HT1080 (cell line): ENCODE measurements at places on chromosomes 12 and 14.
A peak's percentile ranks its signal among the peaks of the same experiment; 100 is the strongest.

DNA sequence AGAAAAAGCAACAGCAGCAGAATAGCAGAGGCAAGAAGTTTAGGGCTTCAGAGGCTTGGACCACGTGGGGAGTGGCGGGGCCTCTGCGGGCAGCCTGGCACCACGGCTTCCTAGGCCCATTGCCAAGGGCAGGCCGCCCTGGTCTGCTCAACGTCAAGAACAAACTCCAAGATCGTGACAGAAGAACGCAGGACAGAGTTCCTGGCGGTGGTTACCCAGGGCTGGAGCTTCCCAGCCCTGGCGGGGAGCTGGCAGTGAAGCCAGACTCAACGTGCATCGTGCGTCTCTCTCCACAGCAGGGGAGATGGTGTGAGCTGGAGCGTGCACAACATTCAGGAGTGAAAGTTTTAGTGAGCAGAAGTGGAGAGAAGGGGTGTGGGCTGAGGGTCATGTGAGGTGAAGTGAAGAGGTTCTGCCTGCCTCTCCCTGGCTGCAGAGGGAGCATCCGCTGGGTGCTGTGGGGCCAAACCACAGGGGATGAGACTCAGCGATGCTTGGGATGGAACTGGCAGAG is 13.9 kb upstream of the CACNA2D4 start:
- DNase-seq = no peak

- DNase-seq = peak; percentile 82
Measured at GRCh38 chr12:106090591-106091445, 47.9 kb downstream of the NUAK1 start.

- no peak for DNase-seq
Measured at GRCh38 chr12:86658303-86658702, 402.1 kb upstream of the MGAT4C start.

DNA sequence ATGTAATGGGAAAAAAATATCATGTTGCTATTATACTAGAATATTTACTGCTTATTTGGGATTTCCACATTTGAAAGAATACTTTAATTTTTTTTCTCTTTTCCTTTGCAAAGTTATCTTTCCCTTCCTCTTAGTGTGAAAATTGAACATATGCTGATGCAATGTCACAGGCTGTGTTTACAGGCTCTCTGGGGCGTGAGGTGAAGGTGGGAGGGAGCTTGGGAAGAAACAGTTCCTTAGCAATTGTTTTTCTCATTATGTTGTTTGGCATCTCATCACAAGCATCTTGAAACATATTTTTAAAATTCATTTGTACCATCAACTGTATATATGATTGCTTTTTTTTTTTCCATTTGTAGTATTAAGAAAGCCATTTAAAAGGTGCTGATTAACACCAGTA is 47.9 kb upstream of the NAV3 start:
- DNase-seq = no peak

GRCh38 chr12:56722832-56723231 is 2.3 kb downstream of the NACA start:
- no peak for DNase-seq

DNA sequence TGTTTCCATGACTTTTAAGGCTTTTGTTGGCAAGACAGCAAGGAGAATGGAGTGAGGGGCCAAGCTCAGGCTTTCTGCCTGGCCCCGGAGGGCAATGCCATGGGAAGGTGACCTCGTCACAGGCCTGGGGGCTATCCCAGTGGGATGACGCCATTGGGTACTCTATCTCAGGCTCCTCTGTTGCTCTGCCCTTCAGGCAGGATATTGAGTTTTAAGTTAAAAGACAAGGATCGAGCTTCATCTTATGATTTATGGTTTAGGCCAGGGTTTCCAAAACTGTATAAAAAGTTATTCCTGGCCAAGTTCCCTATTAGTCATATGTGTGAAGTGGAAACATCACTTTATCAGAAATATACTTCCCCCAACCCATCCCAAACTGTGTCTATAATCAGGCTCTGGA is 127.7 kb downstream of the ZFP36L1 start:
- no peak for DNase-seq

DNA sequence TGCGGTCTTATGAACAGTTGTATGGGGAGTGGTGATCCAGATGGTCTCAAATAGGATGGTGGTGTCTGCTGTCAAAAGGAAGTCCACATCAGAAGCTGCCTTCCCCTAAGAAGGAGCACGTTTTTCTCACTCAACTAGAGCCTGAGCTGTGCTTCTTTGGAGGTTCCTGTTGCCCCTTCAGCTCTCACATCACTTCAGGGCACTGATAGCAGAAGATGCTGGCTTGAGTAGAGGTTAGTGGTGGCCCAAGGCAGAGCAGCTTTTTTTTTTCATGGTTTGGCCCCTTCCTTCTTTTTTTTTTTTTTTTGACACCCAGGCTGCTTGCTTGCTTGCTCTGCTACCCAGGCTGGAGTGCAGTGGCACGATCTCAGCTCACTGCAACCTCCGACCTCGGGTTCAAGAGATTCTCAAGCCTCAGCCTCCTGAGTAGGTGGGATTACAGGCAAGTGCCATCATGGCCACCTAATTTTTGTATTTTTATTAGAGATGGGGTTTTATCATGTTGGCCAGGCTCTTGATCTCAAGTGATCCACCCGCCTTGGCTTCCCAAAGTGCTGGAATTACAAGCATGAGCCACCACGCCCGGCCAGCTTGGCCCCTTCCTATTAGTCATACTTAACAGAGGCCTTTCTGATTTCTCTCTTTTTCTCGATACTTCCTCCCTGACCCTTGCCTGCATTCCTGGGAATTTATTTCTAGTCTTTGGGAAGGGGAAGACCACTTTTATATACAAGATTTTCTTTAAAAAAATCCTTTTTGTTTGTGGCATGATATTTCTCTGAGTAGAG is 31.6 kb downstream of the KLRD1 start:
- peak; percentile 70 for DNase-seq

GRCh38 chr12:52896190-52897100 is 8.4 kb downstream of the KRT8 start:
- DNase-seq = no peak

DNA sequence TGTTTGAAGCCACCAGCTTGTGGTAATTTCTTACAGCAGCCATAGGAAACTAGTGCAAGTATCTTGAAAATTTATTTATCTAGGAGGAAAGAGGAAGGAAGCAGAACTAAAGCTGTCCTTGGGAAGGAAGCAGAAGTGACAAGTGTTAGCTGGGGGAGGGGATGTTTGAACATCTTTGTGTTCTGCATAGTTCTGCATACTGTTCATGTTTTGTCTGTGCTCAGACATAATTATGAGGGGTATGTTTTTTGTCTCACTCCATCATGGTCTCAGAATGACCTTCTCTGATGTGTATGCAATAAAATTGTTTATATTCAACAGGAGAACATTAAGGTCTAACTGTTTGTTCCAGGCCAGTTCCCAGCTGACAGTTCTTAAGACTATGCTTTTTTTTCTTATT is 606.5 kb downstream of the GALC start:
- DNase-seq = no peak

- no peak for DNase-seq
Measured at GRCh38 chr12:75628916-75629315, 117.5 kb upstream of the KRR1 start.

GRCh38 chr12:126343321-126343720 is 1278.1 kb downstream of the AACS start:
- DNase-seq = no peak

GRCh38 chr12:38788106-38788505 is 117.3 kb downstream of the CPNE8 start:
- DNase-seq = no peak

DNA sequence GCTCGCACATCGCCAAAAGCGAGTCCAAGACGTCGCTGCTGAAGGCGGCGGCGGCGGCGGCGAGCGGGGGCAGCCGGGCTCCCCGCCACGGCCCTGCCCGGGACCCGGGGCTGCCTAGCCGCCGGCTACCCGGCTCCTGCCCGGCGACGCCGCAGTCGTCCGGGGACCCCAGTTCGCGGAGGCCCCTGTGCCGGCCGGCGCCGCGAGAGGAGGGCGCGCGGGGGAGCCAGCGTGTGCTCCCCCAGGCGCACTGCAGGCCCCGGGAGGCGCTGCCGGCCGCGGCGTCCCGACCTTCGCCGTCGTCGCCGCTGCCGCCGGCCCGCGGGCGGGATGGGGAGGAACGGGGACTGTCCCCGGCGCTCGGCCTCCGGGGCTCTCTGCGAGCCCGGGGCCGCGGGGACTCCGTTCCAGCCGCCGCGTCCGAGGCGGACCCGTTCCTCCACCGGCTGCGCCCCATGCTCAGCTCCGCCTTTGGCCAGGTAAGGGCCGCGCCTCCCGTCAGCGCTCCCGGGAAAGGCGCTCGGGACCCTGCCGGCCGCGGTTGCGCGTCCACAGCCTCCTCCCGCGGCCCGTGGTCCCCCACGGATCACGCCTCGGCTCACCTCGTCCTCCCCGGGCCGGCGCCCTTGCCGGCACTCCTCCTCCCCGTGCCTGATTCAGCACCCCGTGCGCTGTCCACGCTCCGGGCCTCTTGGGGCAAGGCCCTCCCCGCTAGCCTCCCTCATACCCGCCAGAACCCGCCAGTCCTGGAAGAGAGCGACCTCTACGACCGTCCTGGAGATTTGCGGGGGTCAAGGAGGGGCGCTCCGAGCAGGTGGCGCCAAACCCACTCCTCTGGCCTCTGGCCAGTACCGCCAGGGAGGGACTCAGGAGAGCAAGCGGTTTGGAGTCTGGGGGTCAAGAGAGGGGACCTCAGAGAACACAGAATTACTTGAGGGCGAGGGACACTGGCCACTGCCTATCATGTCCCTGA is 721 bp downstream of the CABP1 start:
- no peak for DNase-seq

GRCh38 chr12:57816001-57816854 is 2.3 kb downstream of the AVIL start:
- DNase-seq = no peak

GRCh38 chr12:100741084-100741711 is 53.4 kb upstream of the ANO4 start:
- DNase-seq = peak; percentile 9

DNA sequence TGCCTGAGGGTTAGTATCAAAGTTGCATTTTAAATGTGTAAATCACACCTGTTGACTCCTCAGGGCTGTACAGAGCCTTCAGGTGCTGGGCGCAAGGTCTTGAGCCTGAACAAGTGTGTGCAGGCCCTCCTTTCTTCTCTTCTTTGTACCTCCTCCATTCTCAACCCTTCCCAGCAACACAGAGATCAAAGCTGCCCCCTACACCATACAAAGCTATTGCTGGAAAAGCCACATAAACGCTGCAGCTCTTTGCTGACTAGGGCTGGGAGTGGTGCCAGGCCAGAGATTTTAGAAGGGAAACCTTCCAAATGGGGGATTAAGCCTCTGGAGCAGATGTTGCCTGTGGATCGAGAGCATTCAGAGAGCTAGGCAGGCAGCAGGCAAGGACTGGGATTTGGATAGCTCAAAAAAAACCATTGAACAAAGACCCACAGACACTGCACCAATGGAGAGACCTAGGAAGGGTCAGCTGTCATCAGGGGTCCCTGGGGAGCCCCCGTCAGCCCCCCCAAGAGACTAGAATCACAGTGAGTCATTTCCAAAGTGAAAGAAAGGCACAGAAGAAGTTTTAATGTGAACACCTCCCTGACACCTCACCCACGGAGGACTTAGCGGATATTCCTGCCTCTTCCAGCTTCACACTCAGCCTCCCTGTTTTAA is 18.2 kb upstream of the SUSD6 start:
- no peak for DNase-seq

DNA sequence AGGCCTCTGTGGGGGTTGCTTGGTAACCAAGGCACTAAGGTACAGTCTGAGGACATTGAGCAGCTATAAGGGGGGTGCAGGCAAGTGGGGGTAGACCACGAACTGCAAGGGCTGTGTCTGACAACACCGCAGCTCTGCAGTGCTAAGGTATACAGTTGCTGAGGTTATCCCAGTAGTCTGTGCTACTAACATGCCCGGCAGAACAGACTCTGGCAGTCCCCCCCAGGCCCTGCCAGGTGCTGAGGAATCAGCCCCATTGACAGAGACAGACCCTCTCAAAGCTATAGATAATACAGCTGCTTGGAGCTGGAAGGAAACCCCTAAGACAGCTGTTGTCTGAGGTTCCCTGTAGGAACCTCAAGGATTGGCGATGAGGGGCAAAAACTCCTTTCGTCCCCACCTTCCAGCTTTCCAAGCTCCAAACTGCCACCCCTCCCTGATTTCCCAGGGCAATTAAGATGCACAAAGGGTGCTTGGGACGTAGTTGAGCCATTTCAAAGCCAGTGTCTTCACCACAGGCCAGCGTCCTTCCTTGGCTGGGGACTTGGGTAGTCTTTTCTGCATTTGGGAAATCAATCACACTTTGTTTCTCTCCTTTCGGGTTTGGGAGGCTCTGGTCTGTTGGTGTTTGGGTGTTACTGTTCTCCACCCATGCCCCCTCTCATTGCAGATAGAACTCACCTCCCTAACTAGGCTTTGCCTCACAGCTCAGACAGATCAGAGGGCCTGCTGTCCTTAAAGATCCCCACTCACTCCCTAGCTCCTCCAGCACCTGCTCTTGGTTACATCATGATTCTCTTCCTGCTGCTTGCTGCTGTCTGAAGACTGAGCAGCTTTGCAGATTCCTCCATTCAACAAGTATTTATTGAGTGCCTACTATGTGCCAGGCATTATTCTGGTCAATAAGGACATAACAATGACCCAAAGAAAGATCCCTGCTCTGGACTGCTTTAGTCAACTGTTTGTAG is 2.0 kb upstream of the MYH7 start:
- DNase-seq = no peak

GRCh38 chr14:80906946-80907345 is 34.6 kb downstream of the CEP128 start:
- DNase-seq = no peak

- DNase-seq = no peak
Measured at GRCh38 chr12:93980711-93981110, 167.7 kb upstream of the PLXNC1 start.

DNA sequence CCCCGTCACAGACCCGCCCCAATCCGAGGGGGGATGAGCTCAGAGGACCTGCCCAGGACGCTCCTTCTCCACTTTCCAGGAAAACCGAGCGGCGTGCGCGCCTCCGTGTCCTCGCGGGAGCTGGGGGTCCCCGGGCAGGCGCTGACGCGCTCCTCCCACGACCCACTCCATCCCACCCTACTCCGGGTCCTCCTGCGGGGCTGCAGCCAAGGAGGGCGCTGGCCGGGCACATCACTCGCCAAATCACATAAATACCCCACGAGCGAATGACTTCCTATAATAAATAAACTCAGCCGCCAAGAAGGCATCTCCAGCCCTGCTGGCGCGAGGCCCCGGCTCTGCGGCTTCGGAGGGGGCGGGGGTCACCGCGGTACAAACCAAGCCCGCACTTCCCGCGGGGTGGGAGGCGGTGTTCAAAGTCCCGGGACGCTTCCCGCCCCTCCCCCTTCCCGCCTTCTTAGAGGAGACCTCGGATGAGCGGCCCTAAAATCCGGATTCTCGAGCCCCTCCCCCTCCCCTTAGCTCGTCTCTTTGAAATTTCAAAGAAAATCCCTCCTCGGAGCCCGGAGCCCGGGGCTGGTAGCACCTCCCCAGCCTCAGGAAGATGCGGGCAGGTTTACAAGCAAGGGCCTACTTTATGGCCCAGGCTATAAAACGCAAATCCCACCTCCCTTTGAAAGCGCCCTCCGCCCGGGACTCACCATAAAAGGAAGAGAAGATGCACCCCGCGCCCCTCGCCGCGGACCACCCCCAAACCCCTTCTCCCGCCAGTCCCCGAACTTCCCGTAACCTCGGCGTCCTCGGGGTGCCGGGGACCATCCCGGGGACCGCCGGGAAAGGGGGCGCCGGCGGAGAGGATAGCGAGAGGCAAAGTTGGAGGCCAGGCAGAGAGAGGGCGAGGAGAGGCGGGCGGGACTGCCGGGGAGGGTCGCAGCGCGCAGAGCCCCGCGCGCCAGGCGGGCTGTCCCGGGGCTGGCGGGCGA is 712 bp upstream of the FZD10 start:
- no peak for DNase-seq

GRCh38 chr14:105939810-105940508 is 413.6 kb downstream of the TMEM121 start:
- peak; percentile 61 for DNase-seq
